ENCODE measurements at places on chromosomes 5 and 9. TPM values are rescaled to one million over a fixed set of nuclear protein-coding genes. Genes with fewer than 3 reads are reported as not detected.

Gene CDKN2B
- 158 TPM for total RNA-seq

DNA sequence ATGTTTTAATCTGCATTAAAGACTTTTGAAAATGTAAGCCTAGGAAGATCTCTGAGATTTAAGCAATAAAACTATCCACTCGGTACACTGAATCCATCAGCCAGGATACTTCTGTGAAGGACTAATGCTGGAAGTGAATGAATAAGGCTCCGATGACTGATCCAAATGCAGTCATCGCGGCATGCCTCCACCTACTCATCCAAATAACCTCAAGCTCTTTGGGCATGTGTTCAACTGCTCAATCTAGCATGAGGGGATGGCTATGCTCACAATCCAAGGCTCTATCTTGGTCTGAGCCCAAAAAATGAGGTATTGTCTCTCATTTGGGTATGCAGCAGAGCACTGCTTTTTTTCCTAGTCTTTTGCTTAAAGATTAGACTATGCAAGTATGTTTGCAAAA lies 19.2 kb downstream of the MARCHF3 start:
- no peak for DNase-seq

Gene ENTPD8
- total RNA-seq: 120 TPM

DNA sequence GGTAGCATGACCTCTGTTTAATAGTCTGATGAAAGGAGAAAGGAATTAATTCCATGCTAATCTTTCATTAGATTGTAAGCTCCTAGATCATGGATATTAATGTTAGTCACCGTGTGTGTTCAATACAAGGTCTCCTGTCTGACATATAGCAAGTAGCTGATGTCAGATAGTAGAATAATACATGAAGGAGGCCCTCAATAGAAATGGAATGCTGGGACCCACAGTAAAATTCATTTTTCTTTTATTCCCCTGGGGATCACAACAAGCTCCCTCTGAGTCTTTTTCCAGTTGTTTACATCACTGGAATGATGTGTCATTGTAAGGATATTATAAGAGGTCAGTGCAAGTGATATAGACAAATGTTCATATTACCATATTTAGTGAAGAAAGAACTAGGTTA lies 240.3 kb upstream of the TRPC7 start:
- no peak for DNase-seq

- DNase-seq: no peak
Measured at GRCh38 chr9:88753691-88754367, 218.9 kb downstream of the NXNL2 start.

- no peak for DNase-seq
Measured at GRCh38 chr9:112112519-112112918, 62.6 kb downstream of the SUSD1 start.

DNA sequence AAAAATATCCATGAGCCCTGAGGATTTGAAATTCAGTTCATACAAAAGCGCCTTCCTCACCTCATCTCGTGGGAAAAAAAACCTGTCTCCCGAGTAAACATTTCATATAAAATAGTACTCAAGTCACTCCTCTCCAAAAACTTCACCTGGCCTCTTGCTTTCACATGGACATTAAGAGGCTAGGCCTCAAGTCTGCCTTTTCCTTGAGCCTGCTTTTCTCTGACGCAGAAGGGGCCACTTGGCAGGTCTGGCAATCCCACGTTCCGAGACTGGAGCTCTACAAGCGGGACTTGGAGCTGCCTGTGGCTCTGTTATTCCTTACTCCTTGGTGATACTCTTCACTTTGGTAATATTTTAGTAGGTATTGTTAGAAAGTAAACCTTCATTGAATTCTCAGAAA lies 26.9 kb upstream of the CKS2 start:
- no peak for DNase-seq

DNA sequence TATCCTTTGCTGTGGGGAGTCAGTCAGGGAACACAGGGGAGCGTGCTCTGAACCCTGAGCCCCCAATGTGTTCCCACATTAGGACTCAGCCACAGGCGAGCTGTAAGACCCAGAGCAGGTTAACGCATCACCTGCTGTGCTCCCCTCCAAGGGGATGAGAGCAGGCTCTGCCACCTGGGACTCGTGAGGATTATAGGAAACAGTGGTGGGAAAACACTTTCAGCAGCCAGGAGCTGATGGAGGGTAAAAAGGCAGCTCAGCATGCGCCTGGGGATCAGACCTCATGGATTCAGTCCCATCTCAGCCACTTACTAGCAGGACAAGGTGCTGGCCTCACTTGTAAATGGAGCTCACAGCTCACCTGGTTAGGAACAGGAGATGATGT lies 9.2 kb downstream of the JADE2 start:
- DNase-seq: no peak

GRCh38 chr5:88882276-88883038 lies 527 bp downstream of the MEF2C start:
- DNase-seq: no peak

Gene SH3RF2
- 62.9 TPM for total RNA-seq

GRCh38 chr5:60323596-60323995 lies 376.4 kb downstream of the DEPDC1B start:
- no peak for DNase-seq

DNA sequence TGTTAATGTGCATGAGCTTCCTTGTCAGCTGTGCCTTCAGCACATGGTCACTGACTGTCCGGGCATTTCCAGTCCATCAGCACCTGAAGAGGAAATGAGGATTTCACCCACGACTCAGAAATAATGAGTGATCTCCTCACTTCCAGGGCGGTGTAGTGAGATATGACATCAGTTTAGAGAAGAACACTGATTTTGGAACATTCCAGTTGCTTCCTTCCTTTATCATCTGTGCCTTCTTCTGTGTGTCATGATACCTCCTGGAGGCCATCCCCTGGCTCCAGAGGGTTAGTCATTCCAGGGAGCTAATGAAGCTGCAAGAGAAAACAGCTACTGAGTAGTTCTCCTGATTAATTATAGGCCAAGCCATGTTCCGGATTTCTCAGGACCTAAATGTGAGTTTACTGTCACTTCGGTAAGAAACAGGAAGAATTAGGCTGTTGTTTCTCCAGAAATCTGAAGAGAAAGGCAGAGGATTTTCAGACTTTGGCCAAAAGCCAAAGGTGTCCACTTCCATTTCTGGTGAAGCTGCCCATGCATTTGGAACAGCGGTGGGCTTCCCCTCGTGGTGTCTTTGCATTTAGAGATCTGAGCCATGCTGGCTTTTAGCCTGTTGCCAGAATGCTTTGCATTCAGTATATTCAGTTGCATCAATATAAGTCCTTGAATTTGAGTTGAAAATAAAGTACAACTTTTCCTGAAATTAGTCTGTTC lies 161.3 kb upstream of the OTULINL start:
- no peak for DNase-seq

DNA sequence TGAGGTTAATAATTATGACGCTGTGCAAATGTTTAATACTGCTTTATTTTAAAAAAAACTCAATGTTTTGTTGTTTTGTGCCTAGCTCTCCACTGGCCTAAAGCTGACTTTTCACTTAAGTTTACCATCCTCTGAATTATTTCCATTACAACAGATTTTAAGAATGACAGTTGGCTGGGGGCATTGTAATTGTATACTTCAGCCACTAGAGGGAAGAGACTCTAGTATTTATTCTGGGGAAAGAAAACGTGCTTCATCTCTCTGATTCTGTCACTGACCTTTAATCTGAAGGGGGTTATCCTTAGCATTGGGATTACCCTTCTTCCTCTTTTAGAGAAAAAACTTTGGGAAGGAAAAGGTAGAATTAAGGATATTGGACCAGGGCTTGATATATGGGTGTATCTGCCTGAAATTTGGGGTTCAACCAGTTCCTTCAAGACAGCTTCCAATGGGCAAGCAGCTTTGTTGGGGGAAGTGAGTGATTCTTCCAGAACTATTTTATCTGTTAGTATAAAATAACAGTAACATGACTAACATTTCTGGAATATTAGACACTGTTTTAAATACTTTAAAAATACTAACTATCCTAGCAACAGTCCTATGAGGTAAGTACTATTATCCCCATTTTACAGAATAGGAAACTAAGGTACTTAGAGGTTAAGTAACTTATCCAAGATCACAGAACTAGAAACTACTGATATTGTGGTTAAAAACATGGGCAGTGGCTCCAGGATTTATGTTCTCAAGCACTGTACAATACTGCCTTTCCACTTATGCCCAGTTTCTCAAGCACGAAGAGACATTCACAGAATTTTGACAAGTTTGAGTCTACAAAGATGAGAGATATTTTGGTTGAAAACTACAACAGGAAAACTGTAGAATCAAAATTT lies 208.4 kb downstream of the CD180 start:
- no peak for DNase-seq

Data from left colon (tissue), 2 donors.